ENCODE measurements at places on chromosomes 3 and 15.

DNA sequence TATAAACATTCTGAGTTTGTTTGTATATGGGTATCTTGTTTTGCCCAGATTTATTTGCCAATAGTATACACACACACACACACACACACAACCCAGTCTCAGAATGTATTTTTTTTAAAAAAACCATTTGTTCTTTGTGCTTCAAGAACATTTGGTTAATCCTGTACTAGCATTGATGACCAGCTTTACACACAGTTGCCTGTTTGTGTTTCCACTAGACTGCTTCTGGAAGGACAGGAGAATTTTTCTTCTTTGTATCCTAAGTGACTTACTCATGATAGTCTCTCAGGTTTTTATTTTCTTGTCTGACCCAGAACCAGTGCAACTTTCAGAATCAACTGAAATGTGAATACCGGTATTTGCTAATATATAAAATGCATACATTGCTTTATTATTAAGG, 40.5 kb downstream of the U2SURP start:
- no peak for DNase-seq

GRCh38 chr15:91867581-91868026, 14.1 kb downstream of the SLCO3A1 start:
- DNase-seq: no peak

DNA sequence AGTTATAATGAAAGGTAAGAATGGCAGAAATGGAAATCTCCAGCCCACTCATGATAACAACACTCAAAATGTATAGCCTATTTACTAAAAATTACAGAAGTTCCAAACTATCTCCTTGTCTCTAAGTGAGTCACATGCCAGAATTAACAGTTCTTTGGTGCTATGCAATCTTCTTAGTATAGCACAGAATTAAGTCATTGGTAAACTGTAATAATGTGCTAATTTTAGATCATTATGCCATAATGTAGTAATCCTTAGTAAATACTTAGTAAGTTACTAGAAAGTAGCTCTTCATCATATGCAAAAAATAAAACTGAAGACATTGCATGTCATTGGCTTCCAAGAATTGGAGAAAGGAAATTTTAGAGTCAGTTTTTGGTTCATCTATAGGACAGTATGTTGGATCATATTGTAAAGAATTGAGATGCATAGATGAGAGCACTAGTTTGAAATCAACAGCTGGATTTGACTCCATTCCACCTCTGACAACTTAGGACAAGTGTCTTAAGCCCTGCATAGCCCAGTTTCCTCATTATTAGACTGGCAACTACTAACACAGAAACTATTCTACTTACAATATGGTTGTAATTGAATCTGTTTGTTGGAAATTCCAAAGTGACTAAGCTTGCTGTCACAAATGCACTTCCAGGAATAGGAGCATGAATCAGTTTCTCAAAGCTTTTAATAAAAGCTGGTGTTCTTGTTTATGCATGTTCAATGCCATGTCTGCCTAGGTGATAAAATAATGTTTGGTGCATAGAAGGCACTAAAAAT, 40.1 kb upstream of the CD47 start:
- no peak for DNase-seq

DNA sequence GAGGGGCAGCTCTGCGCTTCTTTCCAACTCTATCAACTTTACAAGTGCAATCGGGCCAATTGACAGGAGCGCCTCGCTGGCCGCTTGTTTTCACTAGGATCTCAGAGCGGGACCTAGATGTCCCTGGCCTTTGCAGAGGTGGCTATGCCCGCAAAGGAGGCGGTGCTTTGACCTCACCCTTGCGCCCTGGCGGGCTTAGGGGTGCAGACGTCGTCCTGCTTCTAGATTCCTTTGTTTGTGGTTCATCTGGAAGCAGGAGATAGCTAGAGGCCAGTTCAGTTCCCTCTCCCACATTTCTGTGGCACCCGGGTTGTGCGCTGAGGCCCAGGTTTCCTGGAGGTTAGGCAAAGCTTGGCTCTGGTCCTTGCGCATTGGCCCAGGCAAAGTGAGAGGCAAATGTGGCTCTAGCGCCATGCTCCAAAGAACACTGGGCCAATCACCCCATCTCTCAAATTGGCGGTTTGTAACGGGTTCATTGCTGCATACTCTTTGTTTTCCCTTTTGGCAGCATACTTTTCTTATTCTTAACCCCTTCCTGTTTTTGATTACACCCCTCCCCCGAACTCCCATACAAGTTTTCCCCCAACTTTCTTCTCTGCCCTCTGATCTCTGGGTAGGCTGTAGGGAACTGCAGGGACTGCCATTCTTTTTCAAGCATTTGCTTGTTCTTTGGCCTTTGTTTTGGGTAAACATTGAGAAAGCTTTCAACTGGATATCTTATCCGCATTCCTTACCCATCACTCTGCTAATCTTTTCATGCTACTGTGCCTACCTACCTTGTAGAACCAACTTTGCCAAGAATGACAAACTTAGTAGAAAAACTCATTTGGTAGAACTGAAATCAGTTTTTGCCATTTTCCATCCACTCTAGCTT, 1.4 kb downstream of the PPM1L start:
- peak; percentile 22 for DNase-seq

- DNase-seq: no peak
These were observed 666 bp upstream of the SEMA3F start for GRCh38 chr3:50154476-50154839.

GRCh38 chr3:81612768-81613167, 148.7 kb downstream of the GBE1 start:
- no peak for DNase-seq

- no peak for DNase-seq
These were observed 7.5 kb upstream of the PCSK6 start for GRCh38 chr15:101497017-101497416.

DNA sequence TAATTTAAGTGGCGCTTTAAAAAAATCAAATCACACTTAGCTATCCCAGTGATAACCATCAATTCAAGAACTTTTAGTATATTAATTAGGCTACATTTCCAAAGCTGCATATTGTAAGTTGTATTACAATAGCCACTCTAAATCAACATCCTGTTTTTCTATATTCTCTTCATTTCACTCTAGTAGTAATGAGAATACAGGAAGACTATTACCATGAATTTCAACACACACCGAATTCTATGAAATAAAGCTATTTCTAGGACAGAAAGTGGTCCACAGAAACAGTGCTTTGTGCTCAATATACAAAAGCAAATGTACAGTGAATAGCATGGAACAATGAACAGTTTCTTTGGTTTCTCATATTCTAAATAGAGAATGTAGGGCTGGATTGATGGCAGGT, 24.6 kb downstream of the TRAT1 start:
- DNase-seq: no peak

DNA sequence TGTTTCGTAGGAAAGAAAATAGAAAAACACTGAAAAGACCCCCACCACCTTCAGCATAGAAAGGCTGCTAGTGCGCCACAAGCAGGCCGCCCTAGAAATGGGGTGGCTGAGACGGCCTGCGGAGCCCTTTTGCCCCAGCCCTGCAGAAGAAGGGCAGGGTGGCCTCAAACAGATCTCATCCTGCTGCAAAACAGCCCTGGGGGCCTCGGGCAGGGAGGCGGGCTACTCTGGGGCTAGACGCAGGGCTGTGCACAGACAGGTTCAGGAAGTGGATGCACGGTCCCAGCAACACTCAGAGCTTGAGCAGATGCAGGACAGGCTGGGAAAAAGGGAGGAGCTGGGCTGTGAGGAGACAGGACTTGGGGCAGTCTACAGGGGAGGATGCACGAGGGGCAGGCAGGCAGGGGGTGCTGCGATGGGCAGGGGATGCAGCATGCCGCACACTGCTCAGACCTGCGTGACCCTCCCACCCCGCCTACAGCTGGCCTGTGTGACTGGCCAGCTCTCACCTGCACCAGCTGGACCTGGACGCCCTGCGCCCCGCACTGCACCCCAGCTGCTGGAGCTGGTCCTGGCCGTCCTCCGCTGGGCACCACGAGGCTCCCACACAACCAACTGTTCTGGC, 34.3 kb downstream of the ZXDC start:
- DNase-seq: peak; percentile 25

DNA sequence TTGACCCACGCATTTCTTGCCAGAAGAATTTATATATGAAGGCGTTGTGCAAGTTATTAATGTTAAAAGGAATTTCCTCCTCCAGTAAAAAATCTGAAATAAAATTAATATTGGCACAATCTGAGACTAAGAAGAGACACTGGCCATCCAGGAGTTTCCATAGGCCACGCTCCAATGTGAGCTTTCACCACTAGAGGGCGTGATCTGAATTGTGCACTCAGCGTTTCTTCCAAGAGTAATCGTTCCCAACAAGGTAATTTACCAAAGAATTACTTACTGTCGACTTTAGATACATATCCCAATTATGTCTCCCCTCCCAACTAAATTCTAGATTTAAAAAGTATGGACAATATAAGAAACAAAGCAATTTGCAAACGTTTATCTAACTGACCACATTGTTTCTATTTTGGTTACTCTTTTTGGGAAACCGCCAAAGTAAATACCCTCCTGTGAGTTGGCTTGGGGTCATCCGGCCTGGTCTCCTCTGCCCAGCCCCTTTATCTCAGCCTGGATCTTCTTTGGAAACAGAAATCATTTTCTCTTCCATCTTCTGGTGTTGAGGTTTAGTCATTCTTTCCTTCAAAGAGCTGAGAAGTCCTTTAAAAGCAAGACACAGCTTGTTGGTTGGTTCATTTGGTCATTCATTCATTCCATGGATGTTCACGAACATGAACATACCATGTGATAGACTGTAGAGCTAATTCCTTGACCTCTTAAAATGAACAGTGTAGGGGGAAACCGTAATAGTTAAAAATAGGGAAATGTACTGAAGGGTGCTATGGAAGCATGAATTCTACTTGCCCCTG, 26.2 kb downstream of the POLR2M start:
- DNase-seq: peak; percentile 67

GRCh38 chr15:51229907-51230330, 108.5 kb downstream of the CYP19A1 start:
- peak; percentile 49 for DNase-seq

- no peak for DNase-seq
These were observed 476.3 kb downstream of the EPHB1 start for GRCh38 chr3:135271177-135272025.

DNA sequence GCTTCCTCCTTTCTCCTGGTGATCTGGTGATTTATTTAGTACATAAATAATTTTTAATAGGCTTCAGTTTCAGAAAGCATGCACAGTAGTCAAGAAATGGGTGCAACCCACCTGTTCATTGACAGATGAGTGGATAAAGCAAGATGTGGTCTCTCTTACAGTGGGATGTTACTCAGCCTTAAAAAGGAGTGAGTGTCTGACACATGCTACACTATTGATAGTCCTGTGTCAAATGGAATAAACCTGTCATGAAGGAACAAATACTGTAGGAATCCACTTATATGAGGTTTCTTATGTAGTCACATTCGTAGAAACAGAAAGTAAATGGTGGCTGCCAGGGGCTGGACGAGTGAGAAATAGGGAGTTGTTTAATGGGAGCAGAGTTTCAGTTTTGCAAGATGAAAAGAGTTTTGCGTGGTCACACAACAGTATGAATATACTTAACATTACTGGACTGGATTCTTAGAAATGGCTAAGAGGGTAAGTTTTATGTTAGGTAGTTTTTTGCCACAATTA, 56.0 kb upstream of the PPARG start:
- no peak for DNase-seq

GRCh38 chr3:126493739-126494138, 18.0 kb upstream of the ZXDC start:
- no peak for DNase-seq

GRCh38 chr3:111227216-111227615, 155.6 kb downstream of the NECTIN3 start:
- DNase-seq: no peak

- DNase-seq: no peak
These were observed 68.7 kb upstream of the SNRK start for GRCh38 chr3:43217633-43218032.

DNA sequence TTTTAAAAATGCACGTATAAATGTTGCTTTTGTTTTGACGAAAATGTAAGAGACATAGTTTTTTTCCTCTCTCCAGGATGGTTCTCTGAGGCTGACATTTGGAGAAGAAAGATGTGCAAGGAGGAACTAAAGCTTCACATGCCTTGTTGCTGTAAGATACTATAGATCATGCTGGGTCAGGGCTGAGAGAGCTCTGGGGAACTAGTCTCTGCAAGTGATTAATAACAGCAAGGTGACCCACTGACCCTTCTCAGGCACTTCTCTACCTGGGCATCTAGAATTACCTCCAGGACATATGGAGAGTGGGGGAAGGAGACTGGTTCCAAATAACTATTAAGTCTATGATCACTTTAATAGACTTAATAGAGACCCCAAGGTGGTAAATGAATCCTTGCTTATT, 246.0 kb downstream of the KBTBD8 start:
- no peak for DNase-seq

Data from D341Med (cell line).